NCI-H748 treated with DMSO at 0.1 percent for 48 hours (cell line): ENCODE measurements at places on chromosomes 2 and 18.

DNA sequence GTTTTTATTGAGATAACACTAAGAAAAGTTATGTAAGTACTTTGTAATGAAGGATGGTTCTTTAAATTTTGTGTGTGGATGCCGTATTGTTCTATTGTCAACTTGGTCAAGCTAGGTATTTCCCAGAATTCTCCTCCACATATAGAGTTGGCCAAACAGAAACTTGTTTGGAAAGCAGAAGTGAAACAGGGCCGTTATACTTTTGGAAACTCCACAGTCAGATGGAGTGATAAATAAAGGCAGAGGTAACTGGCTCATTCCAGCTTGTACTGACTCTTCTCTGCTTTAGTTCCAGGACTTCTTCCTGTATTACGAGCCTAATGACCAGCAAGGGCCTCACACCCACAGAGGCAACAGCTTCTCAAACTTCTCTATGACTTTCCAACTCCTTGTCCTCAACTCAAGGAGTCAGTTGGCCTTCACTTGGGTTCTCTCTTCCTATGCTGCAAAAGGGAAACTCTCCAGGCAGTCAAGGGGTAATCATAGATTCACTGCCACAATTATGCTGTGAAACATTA, 16.4 kb upstream of the STARD7 start:
- no peak for DNase-seq

GRCh38 chr18:35836932-35837331, 135.5 kb upstream of the RMP24 start:
- no peak for DNase-seq

GRCh38 chr2:50766058-50766457, 265.9 kb downstream of the NRXN1 start:
- no peak for DNase-seq

GRCh38 chr18:54278615-54279014, 9.3 kb downstream of the POLI start:
- DNase-seq: no peak
